ENCODE measurements at places on chromosomes 3 and 15.
A peak's percentile ranks its signal among the peaks of the same experiment; 100 is the strongest.

DNA sequence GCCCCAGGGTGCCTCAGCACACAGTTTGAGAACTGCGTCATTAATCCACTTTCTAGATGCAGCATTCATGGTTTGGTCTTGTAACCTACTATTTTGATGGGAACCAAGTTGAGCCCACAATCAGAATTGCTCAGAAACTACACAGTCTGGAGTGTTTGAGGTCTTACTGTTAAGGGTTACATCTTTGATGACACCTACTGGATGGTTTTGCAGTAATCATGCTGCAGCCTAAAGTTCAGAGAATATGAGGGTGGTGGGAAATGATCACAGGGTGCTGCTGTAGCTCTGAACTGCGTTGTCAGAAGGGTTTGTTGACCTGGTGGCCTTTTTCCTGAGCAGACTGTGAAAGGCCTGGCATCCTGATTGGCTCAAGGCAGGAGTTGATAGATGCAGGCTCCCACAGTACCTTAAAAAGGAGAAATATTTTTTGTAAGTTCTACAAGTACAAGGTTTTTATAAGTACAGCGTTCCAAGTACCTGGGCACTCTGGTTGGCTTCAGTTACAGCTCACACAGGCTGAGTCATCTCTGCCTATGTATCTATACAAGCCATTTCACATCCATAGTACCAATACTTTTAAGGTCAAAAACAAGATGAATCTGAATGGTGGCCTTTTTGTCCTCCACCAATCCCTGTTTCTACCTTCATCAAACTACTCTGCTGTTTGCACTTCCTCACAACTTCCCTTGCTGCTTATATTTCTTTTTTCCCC, 60.5 kb upstream of the ACKR4 start:
- no peak for DNase-seq

- no peak for DNase-seq
These were observed 200.3 kb upstream of the PFN2 start for GRCh38 chr3:150170852-150171520.

GRCh38 chr15:29125382-29126207, 144.0 kb downstream of the NSMCE3 start:
- peak; percentile 12 for DNase-seq

GRCh38 chr3:69212411-69213160, 90.2 kb upstream of the LMOD3 start:
- no peak for DNase-seq

GRCh38 chr3:55669133-55669532, 182.0 kb upstream of the WNT5A start:
- no peak for DNase-seq

- DNase-seq = no peak
These were observed 103.0 kb upstream of the HES1 start for GRCh38 chr3:194032828-194033435.

- no peak for DNase-seq
These were observed 60.8 kb downstream of the ETV5 start for GRCh38 chr3:186048119-186048518.

GRCh38 chr3:136193278-136194054, 2.7 kb downstream of the MSL2 start:
- DNase-seq = no peak

- DNase-seq = peak; percentile 87
These were observed 2.6 kb upstream of the WDR6 start for GRCh38 chr3:49004352-49005302.

Measured in mucosa of descending colon (tissue), 3 donors.